ENCODE measurements at places on chromosomes 16 and 17.

DNA sequence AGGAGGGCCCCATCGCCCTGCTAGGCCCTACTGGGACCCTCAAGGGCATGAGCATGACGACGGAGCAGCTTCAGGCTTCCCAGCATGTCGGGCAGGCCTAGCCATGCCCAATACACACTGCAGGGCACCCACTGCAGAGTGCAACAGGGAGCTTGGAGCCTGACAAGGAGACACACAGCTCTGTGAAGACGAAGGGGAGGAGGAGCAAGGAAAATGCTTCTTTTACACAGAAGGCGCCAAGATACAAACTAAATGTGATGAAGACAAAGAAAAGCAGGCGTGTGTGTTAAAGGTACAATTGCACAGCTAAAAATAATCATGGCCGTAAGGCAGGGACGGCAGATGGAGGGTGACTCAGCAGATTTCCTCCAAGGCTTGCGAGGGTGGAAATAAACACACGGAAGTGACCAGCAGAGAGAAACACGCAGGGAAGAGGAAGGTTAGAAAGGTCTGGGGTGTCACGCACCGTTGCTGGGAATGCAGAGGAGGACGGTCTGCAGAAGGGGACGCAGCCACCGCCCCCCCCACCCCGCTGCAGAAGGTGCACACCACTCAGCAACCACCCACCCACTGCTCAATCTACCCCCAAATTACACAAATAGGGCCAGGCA, 108.5 kb downstream of the ZNF778 start:
- peak; percentile 77 for DNase-seq

DNA sequence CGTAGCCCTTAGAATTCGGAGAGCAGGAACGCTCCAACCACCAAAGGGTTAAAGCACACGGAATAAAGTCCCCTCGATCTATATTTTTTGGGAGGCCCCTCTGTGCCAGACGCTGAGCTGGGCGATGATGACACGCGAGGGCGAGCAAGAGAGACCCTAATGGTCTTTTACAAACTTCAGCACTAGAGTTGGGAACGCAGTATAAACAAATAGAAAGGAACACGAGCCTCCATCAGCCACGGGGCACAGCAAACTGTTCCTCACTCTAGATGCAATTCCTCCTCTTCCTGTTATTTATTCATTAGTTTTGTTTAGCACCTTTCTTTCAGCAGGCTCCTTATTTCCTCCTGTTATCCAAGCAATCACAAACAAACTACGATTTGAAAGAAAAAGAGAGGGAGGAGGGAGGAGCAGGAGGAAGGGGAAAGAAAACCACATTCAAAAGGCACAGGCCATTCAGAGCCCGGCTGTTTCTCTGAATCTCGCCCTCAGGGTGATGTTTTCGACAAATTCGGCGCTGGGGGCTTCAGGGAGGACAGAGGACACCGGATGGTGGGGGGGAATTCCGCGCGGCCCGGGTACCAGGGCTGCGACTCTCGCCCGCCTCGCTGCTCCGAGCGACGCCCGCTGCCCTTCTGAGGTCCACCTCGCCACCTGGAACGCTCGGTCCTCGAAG, 1.6 kb downstream of the TOX3 start:
- no peak for DNase-seq

DNA sequence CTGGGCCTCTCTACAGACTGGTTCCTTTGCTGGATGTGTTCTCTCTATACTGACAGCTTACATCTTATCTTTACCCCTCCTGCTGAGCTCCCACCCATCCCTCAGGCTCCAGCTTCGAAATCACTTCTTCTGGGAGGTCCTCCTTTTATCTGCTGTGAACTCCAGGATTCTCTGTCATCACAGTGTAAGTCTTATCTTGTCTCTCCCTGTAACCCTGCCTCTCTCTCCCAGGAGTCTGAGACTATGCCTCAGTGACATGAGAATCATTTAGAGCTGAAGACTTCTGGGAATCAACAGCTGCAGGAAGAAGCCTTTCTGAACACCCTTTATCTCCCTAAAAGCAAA, 148.1 kb upstream of the HS3ST3A1 start:
- DNase-seq: no peak

GRCh38 chr16:88734361-88734728, 28.0 kb downstream of the CTU2 start:
- no peak for DNase-seq

DNA sequence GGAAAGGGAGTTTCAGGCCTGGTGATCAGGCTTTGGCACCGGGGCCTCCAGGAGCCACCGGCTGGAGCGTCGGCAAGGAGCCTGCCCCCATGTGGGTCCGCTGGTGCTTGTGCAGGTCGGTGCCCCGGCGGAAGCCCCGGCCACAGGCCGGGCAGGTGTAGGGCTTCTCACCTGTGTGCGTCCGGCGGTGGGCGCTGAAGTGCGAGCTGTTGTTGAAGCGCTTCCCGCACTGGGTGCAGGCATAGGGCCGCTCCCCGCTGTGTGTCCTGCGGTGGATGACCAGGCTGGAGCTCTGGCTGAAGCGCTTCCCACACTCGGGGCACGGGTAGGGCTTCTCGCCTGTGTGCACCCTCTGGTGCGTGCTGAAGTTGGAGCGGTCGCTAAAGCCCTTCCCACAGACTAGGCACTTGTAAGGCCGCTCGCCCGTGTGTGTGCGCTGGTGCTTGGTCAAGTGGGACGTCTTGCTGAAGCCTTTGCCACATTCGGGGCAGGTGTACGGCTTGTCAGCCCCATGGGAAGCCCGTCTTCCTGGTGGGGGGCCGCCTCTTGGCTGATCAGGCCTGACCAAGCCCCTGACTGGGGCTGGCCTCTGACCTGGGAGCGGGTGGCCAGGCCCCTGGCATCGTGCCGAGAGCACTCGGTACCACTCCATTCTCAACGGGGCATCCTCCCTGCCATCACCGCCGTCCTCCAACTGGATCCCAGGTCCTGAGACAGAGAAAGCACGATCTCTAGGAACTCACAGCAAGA, 14.4 kb downstream of the ZNF500 start:
- DNase-seq: no peak

- no peak for DNase-seq
Observed at GRCh38 chr16:57690782-57691471, 3.7 kb upstream of the DRC7 start.

Data from foreskin melanocyte (primary cell).